ENCODE measurements at places on chromosomes 3 and 15. TPM values are rescaled to one million over a fixed set of nuclear protein-coding genes. Genes with fewer than 3 reads are reported as not detected.
A peak's percentile ranks its signal among the peaks of the same experiment; 100 is the strongest.

Gene CA12
- polyA plus RNA-seq, result 154 TPM

Gene CCDC66
- 34.5 TPM for polyA plus RNA-seq

Gene TRPM1
- polyA plus RNA-seq, result 0.24 TPM

Gene CCDC191
- polyA plus RNA-seq, result 15.5 TPM

DNA sequence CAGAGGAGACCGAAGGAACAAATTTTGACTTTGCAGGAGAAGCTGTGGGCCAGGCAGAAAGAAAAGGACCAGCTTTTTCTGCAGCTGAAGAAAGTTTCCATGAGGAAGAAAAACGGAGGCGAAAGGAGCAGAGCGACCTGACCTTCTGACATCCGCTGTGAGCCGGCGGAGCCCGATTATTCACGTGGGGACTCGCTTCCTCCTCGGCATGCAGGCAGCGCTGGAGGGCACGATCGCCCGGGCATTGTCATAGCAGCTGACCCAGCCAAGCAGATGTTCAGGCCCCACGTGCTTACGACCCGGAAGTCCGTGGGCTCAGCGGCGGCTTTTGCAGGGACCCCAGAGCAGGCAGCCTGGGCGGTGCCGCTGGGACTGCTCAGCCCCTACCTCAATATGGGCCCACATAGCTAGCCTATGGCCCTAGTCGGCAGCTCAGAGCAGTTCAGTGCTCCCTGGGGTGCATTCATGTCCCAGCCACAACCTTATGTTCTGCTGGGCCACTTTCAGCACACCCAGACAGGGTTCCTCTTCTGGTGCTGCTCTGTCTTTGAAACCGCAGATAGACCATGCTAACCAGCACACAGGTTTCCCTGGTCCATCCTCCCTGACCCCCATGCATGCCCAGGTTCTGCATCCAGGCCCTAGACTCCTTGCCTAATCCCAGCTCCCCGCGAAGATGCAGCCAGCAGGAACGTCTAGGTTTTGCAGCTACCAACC lies 10.5 kb upstream of the EIF4A2 start:
- DNase-seq, result no peak

GRCh38 chr15:48426941-48427340 lies 95.7 kb downstream of the DUT start:
- DNase-seq, result no peak

DNA sequence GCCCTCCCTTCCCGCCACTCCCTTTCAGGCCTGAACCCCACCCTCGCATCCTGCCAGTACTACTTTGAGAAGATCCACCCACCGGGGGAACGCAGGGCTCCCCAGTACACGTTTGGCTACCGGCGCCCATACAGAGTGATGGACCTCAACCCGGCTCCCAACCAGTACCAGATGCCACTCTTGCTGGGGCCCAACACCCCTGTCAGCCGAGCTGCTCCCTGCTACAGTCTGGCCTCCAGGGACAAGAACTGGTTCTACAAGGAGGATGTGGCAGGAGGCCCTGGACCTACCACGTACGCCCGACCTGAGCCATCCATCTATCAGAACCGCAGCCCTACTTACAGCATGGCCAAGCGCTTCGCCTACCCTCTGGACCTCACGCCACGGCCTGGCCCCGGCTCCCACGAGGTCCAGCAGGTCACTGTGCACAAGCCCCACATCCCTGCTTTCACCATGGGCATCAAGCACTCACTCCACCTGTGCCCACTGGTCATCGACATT lies 14.4 kb upstream of the CSPG4 start:
- no peak for DNase-seq

GRCh38 chr3:8822141-8822540 lies 52.7 kb upstream of the OXTR start:
- no peak for DNase-seq

- no peak for DNase-seq
Measured at GRCh38 chr3:164132878-164133277, 945.4 kb downstream of the SI start.

GRCh38 chr3:99119385-99119784 lies 217.9 kb upstream of the DCBLD2 start:
- DNase-seq, result no peak

GRCh38 chr15:49370782-49371181 lies 52.3 kb upstream of the FGF7 start:
- DNase-seq, result no peak

DNA sequence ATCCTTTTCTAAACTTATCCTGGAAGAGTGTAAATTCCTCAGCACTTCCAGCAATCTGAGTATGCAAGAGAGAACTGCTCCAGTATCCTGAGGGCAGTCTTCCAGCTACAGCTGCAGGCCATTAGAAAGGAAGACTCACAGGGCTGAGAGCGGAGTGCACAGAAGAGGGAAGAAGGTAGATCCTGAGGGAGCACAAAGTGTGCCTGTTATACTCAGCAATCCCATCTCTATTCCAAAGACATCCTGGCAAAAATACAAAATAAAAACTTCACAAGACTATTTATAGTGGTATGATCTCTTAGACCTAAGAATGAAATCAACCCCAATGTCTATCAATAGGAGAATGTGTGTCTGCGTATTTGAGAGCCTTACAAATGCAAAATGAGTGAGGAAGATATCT lies 292.0 kb downstream of the ZIC1 start:
- DNase-seq, result no peak

- DNase-seq, result no peak
Measured at GRCh38 chr3:82354228-82354627, 592.8 kb upstream of the GBE1 start.

DNA sequence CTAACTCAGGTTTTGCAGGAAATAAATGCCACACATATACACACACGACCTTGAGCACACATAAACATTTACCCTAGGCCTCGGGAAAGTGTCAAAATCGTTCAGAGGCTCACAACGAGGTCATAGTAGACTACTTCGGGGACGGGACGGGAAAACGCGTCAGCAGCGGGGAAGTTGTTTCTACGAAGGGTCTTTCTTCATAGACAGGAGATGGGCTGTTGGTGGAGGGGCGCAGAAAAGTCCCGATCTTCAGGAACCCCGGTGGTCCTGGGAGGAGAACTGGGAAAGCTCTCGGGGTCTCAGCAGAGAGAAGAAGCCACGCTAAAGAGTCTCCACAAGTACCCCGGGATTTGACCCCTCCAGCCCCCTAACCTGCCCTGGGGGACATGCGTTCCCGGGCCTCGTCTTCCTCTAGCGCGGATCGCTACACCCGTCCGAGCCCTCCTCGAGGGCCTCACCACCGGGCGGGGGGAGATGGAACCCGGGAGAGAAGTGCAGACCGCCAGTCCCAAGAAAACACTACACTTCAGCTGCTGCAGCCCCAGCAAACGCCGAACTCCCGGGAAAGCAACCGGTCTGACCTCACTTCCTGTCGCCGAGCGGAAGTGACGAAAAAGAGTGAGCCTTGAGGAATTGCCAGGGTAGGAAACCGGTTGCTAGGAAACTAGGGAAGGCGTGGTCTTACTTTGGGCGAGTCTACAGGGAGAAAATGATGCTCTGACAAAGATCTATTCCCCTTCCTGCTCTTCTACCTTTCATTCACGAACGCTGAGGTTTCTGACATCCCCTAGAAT lies at the start of gene PIK3R4:
Gene PIK3R4, minus strand, starts transcription at position 584 of the 794 bp plus-strand sequence. CDS start 1,611 bp downstream, outside the sequence.
- DNase-seq, result peak; percentile 99

Measured in right renal cortex interstitium (tissue), 3 donors.